ENCODE measurements at places on chromosomes 16 and 17.

DNA sequence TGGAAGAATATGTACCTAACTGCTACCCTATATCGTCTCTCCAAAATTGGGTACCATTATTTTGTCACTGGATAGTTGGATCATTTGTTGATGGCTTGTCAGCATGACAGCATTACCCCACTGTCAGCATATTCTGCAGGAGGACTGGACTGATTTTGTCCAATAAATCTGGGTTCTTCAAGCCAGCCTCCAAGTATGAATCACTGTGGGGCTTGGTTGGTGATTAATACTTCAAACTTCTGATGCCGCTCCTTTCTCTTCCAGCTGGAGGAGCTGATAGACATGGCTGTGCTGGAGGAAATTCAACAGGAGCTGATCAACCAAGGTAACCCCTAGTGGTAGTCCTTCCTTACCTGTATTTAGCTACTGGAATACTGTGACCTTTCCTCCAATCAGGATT, 2.5 kb downstream of the RPAIN start:
- no peak for DNase-seq

- no peak for DNase-seq
Measured at GRCh38 chr16:14263011-14263410, 191.9 kb downstream of the MRTFB start.

DNA sequence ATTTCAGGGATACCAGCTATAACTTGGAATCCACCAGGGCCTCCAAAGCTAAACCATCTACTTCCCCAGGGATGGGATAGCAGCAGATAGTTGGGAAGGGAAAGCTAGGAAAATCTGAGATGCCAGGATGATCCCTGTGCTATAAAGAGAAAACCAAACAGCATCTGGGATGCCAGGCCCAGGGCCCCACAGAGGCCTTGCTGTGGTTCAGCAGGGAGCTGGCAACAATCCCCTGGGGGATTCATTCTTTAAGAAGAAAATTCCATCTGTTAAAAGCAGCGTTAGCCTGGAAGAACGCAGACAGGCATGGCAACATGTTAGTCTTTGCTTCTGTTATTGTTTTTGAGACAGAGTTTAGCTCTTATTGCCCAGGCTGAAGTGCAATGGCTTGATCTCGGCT, 16.6 kb downstream of the MYO18A start:
- DNase-seq: no peak

- DNase-seq: no peak
Measured at GRCh38 chr16:1109648-1110047, 13.6 kb upstream of the C1QTNF8 start.

GRCh38 chr16:57640185-57640584, 11.8 kb downstream of the ADGRG1 start:
- no peak for DNase-seq

GRCh38 chr16:19598805-19599510, 43.5 kb downstream of the VPS35L start:
- DNase-seq: no peak

- peak; percentile 87 for DNase-seq
Measured at GRCh38 chr17:78789663-78790181, 7.6 kb upstream of the CYTH1 start.

- no peak for DNase-seq
Measured at GRCh38 chr17:13631529-13631928, 29.8 kb upstream of the HS3ST3A1 start.

GRCh38 chr17:82060001-82060380, 5.6 kb downstream of the DUS1L start:
- no peak for DNase-seq

GRCh38 chr17:18143044-18143936, 34.7 kb downstream of the MYO15A start:
- DNase-seq: no peak

DNA sequence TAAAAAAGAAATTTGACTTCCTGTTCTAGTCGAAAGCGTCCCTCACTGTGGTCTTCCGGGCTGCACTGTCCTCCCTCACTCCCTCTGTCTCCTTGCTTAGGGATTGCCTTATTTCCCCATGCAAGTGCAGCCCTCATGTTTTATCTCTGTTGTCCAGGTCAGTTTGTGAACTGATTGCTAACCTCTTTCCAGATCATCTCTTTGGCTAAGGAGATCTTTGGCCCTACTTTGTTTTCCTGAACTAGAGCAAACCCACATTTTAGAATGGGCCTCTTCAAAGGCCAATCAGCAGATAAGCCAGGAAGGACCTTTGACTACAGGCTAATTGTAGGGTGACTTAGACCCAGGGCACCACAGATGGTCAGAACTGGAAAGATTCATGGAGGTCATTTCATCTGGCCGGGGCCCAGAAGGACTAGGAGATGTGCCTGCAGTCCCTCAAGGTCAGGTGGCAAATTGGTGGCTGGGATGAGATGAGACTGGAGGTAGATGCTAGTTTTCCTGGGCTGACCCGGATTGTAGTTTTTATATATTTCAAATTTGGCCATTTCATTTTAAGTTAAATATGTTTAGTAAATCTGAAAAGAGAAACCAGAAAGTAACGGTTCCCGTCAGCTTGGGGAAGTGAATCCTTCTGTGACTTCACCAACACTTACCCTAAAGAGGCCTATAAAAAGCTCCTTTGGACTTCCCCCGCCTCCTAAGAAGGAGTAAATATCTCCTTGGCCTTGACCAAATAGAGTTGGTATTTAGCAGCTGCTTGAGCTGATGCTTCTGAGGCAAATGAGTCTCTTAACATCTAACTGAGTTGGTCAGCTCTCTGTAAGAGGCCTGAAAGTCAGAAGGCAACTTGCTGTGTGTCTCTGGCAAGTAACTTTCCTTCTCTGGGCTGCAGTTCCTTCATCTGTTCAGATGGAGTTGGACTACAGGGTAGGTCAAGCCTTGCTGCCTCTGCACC, 6.2 kb upstream of the SLC25A19 start:
- DNase-seq: no peak

DNA sequence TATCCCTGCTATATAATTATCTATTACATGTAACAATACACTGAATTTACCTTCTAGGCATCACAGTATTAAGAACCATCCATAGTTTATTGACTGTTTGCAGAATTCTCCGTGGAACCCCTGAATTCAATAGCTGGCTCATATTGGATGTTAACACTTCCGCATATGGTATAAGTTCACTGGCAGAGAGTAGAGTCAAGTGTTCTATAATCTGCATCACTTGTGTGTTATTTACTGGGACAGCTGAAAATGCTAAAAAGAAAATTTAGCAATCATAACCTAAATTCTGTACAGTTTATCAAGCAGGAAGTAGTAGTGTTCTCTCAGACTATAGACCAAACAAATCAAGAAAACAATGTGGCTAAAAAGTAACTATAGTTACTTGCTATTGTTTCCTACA, 14.5 kb upstream of the BRIP1 start:
- no peak for DNase-seq

- no peak for DNase-seq
Measured at GRCh38 chr16:78650339-78651074, 551.1 kb downstream of the WWOX start.

DNA sequence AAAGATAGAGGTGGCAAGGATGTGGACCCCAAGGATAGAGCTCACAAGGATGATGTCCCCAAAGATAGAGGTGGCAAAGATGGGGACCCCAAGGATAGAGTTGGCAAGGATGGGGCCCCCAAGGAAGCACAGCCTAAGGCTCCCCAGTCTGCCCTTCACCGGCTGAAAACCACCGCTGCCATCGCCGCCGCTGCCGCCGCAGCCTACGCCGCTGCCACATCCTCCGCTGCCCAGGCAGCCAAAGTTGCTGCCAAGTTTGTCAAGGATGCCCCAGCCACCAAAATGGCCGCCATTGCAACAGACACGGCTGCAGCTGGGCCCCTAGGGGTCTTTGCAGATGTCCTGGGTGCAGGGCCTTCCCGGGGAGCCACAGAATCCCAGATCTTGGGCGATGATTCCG, 19.9 kb downstream of the C16orf96 start:
- DNase-seq: no peak

DNA sequence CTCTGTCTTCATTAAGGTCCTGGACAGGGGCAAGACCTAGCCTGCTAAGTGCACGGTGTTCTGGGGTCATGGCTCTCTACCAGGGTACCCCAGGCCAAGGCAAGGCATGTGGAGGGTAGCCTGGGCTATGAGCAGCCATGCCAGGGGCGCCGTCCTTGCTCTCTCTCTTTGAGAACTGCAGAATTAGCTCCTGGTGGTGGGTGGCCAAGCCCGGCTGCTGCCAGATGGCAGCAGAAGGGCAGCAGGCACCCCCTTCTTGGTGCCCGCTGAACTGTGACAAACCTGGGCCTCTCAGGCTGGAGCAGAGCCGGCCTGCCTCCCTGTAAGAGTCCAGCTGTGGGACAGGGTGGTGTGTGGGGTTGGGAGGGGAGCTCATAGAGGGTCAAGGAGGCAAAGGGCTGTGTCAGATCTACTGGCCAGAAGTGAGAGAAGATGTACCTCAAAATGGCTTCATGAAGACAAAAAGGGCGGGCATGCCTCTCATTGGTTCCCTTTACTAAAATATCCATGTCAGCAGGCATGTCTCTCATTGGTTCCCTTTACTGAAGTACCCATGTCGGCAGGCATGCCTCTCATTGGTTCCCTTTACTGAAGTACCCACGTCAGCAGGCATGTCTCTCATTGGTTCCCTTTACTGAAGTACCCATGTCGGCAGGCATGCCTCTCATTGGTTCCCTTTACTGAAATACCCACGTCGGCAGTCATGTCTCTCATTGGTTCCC, 81.7 kb upstream of the SDK2 start:
- DNase-seq: no peak

- no peak for DNase-seq
Measured at GRCh38 chr16:56399047-56399446, 26.3 kb downstream of the AMFR start.

- DNase-seq: peak; percentile 81
Measured at GRCh38 chr17:20955427-20956323, 87.1 kb downstream of the USP22 start.

- no peak for DNase-seq
Measured at GRCh38 chr16:7227229-7227721, 105.4 kb upstream of the RBFOX1 start.

- no peak for DNase-seq
Measured at GRCh38 chr16:26276289-26276688, 584.5 kb downstream of the HS3ST4 start.

GRCh38 chr16:17944345-17944744, 392.2 kb downstream of the NPIPA8 start:
- DNase-seq: no peak

All from sigmoid colon (tissue), 7 donors.